ENCODE measurements at places on chromosomes 3 and 15.

GRCh38 chr3:143979813-143980212, 8.2 kb downstream of the DIPK2A start:
- DNase-seq = no peak

GRCh38 chr3:154013736-154014135, 107.5 kb upstream of the ARHGEF26 start:
- no peak for DNase-seq

GRCh38 chr15:101618076-101618475, 34.1 kb downstream of the TM2D3 start:
- no peak for DNase-seq

DNA sequence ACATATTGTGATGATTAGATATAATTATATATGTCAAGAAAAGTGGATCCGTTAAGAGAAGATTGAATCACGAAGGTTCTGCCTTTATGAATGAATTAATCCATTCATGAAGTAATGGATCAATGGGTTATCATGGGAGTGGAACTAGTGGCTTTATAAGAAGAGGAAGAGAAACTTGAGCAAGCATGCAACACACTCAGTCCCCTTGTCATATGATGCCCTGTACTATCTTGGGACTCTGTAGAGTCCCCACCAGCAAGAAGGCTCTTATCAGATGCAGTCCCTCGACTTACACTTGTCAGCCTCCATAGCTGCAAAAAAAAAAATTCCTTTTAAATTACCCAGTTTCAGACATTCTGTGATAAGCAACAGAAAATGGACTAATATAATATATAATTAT, 301.9 kb downstream of the RAP2B start:
- DNase-seq = no peak

DNA sequence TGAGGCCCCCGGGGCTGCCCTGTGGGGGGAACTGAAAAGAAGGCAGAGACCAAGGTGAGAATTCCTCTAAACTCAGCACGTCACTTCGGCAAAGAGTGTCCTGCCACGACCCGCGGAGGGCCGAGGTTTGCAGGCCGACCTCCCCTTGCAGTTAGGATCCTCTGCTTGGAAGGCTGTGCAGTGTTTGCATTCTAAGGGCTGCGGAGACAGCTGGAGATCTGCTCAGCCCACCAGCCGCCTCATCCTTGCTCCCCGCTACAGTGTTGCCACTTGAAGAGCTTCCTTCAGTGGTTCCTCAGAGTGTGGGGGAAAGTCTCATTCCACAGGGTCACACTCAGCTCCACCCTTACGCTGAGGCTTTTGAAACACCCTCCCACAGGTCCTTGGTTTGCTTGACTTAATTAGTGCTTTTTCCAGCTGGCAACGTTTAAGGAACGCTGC, 10.8 kb downstream of the SLC51A start:
- no peak for DNase-seq

GRCh38 chr3:171967137-171967783, 72.1 kb upstream of the FNDC3B start:
- no peak for DNase-seq

GRCh38 chr3:74839566-74839965, 225.1 kb upstream of the CNTN3 start:
- DNase-seq = no peak

GRCh38 chr15:100348578-100348977, 6.8 kb upstream of the ADAMTS17 start:
- DNase-seq = no peak

DNA sequence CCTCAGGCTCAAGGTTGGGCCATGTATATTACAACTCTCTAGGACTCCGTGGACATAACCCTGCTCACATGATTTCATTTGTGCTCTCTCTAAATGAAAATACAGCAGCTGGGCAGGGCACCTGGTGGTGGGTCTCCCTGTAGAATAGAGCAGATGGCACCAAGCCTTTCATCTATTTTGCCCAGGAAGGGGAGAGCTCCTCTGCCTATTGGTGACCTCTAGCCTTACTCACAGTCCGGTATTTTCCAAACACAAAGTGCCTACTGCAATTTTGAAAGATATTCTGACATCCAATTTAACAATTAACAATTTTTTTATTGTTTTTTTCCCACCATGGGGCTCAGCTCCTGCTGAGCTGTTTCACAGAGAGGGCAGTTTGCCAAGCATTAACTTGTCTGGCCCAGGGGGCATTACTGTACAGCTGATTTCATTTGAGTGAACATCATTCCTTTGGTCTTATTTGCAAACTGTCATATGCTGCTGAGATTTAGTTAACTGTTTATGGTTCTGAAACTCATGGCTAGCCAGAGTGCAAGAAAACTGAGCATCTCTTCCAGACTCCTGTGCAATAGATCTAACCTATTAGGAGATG, 474.0 kb downstream of the EPHB1 start:
- DNase-seq = no peak

GRCh38 chr15:42363942-42364341, 4.6 kb downstream of the CAPN3 start:
- DNase-seq = no peak

DNA sequence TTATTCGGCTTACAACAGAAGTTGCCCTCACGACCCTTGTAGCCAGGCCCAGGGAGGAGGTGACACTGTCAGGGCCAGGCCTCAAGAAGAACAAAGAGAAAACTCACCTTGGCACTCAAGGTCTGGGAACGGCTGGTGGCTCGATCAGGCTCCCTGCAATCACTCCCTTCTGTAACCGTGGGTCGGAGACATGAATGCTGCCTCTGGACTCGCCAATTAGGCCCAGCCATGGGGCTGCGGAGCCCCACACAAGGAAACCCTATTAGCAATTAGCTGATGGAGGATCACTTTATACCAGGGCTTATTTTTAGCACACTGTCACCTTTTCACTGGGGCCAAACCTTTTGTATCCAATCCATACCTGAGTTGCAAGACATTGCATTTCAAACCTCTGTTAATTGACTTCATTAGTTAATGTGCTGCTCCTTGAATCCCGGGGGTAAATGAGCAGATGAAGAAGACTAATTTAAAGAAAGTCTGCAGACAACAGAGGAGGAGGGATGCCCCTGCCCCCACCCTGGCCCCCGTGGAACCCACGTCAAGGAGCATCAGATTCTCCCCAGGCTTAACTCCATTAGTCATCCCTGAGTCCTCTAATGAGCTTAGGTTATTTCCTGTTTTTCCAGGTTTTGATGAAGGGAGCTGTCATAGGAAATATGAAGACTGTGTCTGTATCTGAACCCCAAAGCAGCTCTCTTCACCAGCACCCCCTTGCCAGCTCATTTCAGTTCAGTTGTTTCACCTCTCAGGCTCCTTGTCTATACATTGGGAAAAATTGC, 255.3 kb downstream of the RORA start:
- DNase-seq = no peak

- no peak for DNase-seq
Observed at GRCh38 chr3:140176526-140176925, 241.5 kb downstream of the CLSTN2 start.

DNA sequence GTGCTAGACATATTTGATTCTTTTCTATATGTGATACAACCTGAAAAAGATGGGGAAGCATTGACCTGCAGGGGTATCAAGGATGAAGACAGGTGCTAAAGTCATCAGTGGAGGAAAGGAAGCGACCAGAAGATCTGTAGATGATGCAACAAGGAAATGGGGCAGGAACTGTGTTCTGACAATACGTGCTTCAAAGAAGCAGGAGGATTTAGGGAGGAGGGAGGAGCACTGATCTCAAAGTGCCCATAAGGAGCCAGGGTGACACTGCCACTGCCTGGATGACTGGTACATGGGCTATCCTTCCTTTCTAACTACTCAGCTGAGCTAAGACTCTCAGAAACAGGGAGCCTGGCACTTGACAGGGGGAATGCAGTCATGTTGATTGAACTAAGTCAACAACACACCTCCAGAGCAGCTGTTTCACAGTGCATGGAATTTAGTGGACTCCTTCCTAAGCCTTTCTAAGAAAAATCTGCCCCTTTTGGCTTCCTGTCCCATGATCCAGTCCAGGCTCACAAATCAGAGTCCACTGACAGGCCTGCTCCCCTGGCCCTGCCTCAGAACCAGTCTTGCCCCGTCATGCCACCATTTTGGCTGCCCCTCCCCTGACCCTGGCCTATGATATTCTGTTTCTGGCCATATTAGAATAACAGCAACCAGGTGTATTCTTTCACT, 12.0 kb downstream of the LYSMD4 start:
- DNase-seq = no peak

DNA sequence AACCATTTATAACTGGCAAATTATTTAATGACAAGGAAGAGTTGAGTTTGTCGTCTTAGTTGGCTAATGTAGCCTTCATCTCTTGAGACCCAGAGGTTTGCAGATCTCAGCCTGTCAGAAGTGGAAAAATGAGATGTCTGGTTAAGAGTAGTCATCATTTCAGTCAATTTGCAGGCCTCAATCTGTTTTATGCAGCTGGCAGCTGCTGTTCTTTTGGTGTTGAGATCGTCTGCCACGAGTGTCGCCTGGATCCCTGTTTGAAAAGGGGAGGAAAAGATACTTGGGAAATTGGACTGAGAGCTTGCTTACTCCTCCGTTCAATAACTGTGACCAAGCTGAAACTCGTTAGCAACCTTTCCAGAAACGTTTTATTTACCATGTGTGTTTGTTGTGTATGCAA, 2.3 kb downstream of the PHLDB2 start:
- no peak for DNase-seq

DNA sequence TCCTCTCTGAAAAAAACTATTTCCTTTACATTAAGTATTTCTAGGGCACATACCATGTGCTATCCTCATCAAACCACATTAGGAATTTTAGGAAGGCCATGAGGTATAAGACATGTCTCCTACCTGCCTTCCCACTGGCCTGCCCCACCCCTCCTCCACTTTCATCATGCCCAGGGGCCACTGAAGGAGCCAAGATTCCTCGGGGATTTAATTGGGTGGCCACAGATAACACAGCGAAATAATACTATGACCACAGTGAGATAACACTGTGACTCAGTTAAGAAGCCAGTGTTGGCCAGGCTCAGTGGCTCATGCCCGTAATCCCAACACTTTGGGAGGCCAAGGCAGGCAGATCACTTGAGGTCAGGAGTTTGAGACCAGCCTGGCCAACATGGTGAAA, 9.8 kb upstream of the BMF start:
- DNase-seq = no peak

DNA sequence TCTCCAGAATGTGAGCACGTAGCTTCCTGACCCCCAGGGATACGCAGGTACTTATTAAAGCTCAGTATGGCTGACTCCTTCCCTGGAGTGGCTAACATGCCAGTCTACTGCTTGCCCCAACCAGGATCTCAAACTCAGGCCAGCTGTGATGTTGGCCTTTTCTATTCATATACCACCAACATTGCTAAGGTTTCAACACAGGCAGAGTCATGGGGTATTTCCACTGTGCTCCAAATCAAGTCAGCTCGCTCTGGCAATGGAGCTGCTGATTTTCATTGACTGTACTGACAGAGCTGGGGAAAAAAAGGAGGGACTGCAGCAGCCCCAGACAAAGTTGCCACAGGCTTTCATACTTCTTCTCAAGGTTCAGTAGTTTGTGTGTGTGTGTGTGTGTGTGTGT, 87.0 kb downstream of the CFAP20DC start:
- no peak for DNase-seq

GRCh38 chr3:53803124-53803815, 42.9 kb downstream of the CHDH start:
- no peak for DNase-seq

DNA sequence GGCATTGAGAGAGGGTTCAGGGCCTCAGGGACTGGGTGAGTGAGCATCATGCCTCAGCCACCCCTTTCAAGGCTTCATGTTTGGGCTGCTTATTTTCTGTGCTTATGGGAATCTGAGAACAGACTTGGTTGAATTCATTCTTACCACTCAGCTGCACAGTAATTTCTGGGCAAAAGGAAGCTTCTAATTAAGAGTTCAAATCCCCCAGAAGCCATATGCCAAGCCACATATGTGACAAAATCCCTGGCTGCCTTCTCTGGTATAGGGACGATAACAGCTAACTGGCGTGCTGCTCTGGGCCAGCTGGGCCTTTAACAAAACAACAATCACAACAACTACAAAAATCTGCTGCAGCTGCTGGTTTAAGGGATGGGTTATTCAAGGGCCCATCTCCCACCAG, 181.0 kb upstream of the ANKRD28 start:
- DNase-seq = no peak

- DNase-seq = no peak
Observed at GRCh38 chr3:141763088-141763750, at the start of gene GRK7. Gene GRK7, plus strand, starts transcription at chr3:141763408. Its CDS starts 14,877 bp downstream, at chr3:141778285.

- no peak for DNase-seq
Observed at GRCh38 chr3:184235381-184236032, 6.1 kb downstream of the VWA5B2 start.

GRCh38 chr3:23383875-23384274, 180.7 kb downstream of the UBE2E2 start:
- no peak for DNase-seq

DNA sequence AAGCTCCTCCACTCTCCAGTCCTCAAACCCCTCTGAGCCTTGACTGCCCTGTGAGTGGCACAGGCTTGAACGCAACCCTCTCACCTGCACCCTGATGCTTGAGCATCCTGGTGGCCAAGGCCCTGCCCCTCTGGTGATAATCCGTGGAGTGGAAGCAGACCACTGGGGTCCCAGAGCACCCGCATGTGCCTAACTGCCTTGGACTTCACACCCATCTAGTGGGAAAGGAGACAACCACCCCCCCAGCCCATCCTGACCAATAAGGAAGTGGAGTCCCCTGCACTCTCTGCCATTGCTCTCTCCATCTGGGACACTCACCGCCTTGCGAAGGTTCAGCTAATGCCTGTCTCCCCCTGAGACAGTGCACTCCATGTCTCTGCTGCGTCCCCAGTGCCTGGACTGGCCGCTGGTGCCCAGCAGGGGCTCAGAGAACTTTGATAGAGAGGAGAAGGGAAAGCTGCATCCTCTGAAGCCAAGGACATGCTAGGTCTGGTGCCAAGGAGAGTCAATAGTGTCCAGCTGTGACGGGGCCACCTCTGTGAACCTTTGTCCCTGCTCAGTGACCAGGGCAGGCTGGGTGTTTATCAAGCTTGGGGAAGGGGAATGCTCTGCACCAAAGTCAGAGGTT, 3.4 kb downstream of the KLF15 start:
- DNase-seq = no peak

DNA sequence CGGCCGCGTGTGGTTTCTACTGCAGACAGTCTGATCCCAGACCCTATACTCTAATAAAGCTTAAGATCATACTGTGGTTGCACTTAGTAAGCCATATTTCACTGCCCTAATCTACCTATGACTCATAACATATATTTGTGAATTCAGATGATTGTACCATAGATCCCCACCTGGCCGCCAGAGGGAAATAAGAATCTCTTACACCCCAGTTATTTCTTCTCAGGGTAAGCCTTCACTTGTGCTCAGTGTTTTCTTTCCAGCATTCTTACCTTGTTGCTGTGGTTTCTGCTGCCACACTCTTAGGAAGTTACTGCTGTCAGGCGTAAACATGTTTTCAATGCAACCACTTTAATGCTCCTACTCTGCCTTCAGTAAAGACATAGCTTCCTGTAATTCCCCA, 105.9 kb downstream of the B3GALNT1 start:
- no peak for DNase-seq

All from stimulated activated CD4-positive, alpha-beta T cell treated with anti-CD3 and anti-CD28 coated beads, TNF-alpha, amount 100 ng/mL, for 1 hour (primary cell).